ENCODE measurements at places on chromosomes 6 and 20.

GRCh38 chr6:154580397-154581135 lies 70.1 kb upstream of the CNKSR3 start:
- no peak for DNase-seq

- no peak for DNase-seq
Measured at GRCh38 chr6:129262661-129263060, 379.7 kb downstream of the LAMA2 start.

- DNase-seq = no peak
Measured at GRCh38 chr6:158536891-158537798, 22.7 kb upstream of the TMEM181 start.

DNA sequence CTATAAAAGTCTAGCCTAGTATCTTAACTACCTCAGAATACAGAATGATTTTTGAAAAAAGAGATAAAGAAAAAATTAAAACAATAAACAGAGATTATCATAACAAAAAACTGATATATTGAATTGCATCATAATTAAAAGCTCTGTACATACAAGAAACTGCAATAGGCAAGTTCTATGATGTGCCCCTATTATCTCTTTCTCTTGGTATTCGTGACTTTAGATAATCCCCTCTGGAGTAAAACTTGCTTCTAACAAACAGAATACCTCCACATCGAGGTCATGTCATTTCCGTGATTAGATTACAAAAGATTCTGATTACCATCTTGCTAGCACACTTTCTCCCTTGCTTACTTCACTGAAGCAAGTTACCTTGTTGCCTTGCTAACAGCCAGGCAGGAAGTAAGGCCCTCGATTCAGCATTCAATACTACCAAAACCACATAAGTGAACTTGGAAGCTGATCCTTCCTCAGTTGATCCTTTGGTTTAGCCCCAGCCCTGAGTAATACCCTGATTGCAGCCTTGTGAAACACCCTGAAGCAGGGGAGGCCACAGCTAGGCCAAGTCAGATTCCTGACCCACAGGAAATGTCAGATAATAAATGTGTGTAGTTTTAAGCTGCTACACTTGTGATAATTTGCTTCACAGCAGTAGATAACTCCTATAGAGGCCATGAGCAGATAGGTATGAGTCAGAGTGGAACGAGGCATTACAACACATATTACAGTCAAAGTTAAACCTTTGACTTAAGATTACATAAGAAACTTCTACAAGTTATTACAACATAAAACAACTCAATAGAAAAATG lies 53.7 kb upstream of the TMX4 start:
- no peak for DNase-seq

DNA sequence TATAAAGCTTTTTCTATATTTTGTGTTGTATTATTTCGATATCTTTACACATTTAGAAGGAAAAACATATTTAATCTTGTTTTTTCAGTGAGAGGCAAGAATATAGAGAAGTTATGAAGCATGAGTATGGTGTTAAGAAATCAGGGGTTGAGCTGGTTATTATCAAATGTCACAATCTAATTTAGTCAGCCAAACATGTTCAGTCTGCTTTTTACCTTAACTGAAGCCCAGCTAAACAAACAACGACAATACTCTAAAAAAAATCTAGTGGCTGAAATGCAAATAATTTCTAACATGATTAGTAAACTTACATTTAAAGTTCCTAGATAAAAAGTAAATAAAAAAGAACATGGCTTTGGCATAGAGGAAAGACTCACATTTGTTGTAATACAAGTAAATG lies 433.8 kb upstream of the NRSN1 start:
- no peak for DNase-seq

GRCh38 chr6:10163203-10163962 lies 251.5 kb downstream of the TFAP2A start:
- no peak for DNase-seq

GRCh38 chr6:102204351-102204750 lies 810.8 kb downstream of the GRIK2 start:
- DNase-seq = no peak

DNA sequence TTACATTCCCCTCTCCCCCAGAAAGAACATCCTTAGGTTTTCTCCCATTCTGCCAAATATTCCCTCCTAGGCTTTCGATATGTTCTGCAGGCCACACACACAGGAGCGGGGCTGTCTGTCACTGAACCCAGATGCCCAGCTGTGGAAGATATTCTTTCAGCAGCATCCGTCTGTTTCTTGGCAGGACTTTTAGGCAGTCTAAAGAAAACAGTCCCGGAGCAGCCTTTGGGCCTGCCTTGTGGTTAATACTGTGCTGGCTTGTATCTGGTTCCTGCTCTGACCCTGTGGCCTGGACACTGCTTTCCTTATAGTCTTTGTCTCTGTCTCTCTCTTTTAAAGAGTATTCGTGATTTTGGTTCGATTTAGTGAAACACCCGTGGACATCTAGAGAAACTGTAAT lies 94.6 kb upstream of the SUPT3H start:
- DNase-seq = no peak

GRCh38 chr6:40845553-40845952 lies 193.5 kb downstream of the UNC5CL start:
- no peak for DNase-seq

All from foreskin melanocyte (primary cell).